ENCODE measurements at places on chromosomes 7 and 10.

GRCh38 chr10:118339111-118339510 is 3.0 kb downstream of the FAM204A start:
- DNase-seq, result no peak

- DNase-seq, result no peak
Observed at GRCh38 chr10:48296576-48297098, 9.8 kb upstream of the MAPK8 start.

GRCh38 chr7:7834761-7835160 is 116.4 kb upstream of the RPA3 start:
- DNase-seq, result no peak

GRCh38 chr10:131815266-131816156 is 85.3 kb upstream of the PPP2R2D start:
- DNase-seq, result no peak

DNA sequence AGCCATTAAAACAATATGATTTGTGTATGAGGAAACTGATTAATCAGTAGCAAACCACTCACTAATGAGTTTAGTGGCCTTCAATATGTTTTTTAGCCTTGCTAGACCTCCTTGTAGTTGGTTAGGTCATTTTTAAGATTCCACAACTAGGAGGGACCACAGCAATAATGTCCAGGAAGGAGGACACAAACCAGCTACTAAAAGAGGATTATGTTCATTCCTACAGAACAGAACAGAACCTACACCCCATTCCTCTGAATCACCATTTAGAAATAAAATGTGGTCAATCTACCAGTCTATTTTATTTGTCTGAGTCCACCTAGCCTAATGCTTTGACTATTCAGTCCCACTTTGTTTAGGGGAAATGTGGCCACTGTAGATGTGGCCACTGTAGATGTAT is 226.3 kb downstream of the GLI3 start:
- DNase-seq, result no peak

DNA sequence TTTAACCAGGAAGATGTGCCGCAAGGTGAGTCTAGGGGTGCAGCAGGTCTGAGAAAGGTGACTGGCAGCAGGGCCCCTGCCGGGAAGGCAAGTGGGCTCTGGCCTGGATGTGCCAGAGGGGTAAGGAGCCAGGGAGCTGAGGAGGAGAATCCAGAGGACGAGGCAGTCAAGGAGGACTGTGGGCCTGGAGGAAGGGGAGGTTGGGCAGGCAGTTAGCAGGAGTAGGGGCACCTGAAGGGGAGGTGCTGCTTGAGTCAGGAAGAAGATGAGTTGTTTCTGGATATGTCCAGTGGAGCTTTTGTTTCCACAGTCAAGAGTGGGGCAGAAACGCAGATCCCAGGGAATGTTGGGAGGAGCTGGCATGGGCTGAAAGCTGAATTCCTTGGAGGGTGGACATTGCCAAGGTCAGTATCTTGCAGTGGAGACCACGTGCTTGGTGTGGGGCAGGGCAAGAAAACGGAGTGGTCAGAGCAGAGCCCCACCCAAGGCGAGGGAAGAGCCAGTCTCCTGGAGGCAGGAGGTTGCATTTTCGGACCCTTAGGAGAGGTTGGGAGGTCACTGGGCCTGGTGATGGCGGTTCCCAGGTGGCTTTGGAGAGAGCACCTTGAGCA is 34.0 kb downstream of the MINDY4 start:
- no peak for DNase-seq

DNA sequence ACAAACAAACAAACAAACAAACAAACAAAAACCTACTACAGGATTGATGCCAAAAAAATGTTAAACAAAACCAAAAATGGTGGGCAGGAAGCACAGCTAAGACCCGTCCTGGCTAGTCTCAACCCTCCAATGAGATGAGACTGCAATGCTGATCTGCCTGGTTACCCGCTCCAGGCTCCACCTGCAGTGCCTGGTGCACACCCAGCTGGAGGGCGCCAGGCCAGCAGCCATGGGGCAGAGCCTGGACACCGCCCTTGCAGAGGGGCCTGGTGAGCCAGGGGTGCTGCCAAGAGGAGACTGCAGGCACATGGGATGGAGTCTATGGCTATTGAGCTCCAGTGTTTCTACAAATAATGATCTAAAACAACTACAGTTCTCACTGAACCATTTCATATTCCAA is 107.0 kb downstream of the LARP4B start:
- DNase-seq, result no peak

- DNase-seq, result no peak
Observed at GRCh38 chr10:6402349-6402709, 177.7 kb downstream of the PRKCQ start.

DNA sequence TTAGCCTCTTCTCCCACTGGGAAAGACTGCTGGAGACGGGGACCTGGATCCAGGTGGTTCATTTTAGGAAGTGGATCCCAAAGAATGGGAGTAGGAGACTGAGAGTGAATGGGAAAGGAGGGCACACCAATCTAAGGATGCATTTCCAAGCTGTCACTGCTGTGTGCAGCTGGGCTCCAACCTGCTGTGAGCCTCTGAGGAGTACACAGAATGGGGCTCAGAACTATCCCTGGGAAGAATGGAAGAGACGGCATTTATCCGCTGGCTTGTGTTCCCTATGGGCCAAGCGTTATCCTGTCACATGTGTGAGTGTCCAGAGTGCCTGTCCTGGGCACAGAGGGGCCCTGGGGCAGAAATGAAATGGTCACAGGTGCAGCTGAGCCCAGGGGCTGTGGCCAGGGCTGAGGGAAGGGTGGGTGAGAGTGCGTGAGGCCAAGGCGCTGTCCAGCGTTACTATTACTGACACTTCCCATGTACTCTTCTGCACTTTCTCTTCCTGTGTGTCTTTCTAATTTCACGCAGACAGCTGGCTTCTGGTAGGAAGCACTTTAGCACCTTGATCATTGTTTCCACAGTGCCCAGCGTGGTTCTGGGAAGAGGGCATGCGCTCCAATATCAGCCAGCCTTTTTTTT is 35.4 kb upstream of the PODXL start:
- peak; percentile 9 for DNase-seq

GRCh38 chr10:132120200-132120599 is 54.5 kb downstream of the JAKMIP3 start:
- no peak for DNase-seq

DNA sequence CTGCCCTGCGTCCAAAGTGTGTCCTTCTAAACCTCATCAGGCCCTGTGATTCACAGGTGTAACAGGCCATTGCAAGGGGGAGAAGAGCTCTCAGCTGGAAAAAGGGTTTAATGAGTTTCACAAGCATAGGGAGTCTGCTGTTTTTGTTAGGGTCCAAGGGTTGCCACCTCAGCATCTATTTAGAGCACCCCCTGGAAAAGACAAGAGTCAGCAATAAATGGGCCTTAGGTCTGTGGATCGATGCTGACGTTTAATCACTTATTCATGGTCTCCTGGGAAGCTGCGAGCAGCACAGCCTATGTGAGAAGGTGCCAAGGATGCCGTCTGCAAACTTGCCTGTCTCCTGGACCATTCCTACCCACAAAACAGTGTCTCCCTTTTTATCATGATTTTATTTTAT is 78.4 kb upstream of the BAIAP2L1 start:
- no peak for DNase-seq

- DNase-seq, result no peak
Observed at GRCh38 chr7:99764478-99764877, 19.5 kb downstream of the CYP3A4 start.

- no peak for DNase-seq
Observed at GRCh38 chr7:22865602-22865960, 42.9 kb upstream of the TOMM7 start.

- DNase-seq, result peak; percentile 30
Observed at GRCh38 chr10:58781873-58782488, 269.3 kb downstream of the BICC1 start.

DNA sequence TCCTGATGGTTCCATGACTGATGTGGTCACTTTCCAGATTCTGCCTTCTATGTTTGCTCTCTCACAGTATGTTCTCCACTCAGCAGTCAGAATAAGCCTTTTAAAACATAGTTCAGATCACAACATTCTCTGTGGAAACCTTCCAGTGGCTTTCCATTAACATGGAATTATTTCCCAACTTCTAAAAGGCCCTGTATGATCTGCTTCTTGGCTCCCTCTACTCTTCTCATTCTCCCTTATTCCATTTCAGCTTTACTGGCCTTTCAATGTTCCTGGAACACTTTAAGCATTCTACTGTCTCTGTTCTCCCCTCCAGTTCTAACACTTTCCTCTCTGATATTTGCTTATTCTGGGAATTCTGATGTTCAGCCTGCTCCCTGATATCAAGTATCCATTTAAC is 325.6 kb downstream of the THSD7A start:
- DNase-seq, result no peak

GRCh38 chr10:123241391-123242141 is 87.4 kb downstream of the BUB3 start:
- DNase-seq, result peak; percentile 18

DNA sequence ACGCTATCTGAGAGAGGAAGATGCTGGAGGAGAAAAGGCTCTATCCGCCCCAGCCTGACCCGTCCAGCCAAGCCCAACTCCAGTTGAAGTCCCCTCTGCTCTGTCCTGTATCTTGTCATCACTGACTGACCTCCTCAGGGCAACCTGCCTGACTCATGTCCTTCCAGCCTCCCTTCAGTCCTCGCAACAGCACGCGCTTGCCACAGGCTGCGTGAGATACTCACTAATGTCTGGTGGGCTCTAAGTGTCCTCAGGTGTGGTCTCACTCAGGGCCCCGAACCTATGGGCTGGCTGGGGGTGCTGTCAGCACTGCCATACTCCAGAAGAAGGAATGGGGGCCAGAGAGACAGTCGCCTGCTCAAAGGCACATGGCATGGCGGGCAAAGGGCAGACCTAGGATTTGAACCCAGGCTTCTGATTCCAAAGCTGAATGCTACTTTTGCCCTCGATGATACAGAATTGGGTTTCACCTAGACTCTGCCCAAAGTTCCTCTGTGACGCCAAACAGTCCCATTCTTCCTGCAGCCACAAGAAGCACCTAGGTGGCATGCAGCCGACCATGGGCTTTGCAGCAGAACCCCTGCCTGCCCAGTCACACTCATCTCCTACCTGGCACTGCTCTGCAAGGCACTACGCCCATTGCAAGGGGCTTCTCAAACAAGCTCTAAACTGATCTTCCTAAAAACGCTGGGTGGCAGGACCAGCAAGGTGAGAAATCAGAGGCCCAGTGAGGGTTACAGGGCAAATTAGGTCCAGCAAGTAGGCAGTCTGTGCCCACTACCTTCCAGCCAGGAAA is 8.5 kb downstream of the FAM53B start:
- DNase-seq, result no peak

GRCh38 chr10:120684226-120684625 is 166.9 kb upstream of the WDR11 start:
- no peak for DNase-seq

GRCh38 chr10:75827587-75828021 is 396.2 kb downstream of the LRMDA start:
- no peak for DNase-seq

GRCh38 chr7:30634193-30634626 is 39.5 kb downstream of the GARS1 start:
- no peak for DNase-seq

- no peak for DNase-seq
Observed at GRCh38 chr10:60042914-60043313, 136.6 kb upstream of the CCDC6 start.

GRCh38 chr10:128049226-128050120 is 76.8 kb downstream of the MKI67 start:
- no peak for DNase-seq

DNA sequence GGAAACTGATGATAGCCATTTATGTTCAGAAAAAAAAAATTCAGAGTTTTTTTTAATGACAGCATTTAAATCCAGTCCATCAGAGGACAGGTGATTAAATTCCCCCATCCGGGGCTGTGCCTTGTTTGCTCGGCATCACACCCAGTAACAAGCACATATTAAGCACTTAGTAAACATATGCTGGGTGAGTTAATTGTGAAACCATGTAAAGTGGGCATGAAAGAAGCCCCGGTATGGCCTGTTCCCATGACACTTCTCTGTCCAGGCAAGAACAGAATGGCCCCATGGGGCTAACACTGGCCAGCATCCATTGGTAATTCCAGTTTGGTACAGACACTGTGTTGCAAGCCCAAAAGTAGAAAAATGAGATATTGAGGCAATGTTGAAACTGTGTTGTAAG is 220.8 kb upstream of the RNF32 start:
- no peak for DNase-seq

DNA sequence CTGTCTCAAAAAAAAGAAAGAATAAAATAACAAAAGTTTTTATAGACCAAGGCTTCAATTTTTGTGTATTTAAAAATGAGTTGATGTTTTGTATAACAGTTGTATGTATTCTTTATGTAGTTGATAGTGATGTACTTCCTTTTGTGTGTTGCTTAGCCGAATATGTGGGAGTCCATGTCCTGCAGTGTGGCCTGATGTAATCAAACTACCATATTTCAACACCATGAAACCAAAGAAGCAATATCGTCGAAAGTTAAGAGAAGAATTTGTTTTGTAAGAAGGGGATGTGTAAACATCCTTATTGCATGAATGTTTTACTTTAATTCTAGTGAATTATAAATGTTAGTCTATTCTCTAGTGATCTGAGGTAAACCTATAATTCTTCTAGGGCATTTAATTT is 56.6 kb downstream of the MPLKIP start:
- DNase-seq, result no peak

DNA sequence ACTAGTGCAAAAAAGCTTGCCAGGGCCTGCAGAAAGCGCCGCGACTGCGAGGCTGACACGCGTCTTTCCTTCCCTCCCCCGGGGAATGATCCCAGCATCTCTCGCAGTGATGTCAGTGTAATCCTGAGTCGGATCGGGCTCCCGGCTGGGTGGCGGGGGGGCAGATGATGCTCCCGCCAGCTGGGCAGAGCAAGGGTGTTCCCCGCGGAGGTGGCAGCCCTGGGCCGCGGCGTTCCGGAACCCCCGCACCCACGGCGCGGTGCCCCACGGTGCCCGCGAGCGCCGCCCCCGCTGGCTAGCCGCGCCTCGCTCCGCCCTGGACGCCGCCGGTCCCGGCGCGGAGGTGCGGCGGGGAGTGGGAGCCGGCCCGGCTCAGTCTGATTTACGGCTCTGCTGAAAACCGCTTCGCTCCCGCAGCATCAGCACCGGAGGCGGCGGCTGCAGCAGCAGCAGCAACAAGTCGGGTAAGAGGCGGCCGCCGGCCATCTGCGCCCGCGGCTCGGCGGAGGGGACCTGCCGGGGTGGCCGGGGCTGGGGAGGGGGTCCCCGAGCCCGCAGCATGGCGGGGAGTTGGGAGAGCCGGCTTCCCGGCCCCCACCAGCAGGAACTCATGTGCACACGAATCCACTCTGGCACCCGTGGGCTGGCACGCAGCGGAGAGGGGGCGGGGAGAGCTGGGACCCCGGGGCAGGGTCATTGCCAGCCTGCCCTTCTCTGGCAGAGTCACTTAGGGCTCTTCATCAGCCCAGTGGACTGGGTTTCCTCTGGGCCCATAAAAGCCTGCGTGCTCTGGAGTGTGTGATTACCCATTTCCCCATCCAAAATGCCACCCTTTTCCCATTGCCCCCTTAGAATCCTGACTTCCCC is at the start of gene ZNF365:
Gene ZNF365, plus strand, starts transcription at position 375 of the 867 bp plus-strand sequence. CDS start 1,825 bp downstream, outside the sequence.
- peak; percentile 15 for DNase-seq

GRCh38 chr10:14648005-14648765 is 126.5 kb downstream of the FAM107B start:
- DNase-seq, result peak; percentile 80

GRCh38 chr7:26690135-26690805 is 174.1 kb downstream of the SKAP2 start:
- DNase-seq, result no peak
